CD4-positive, alpha-beta T cell treated with Interleukin-15 for 4 hours (primary cell): ENCODE measurements at places on chromosomes 2 and 18.
A peak's percentile ranks its signal among the peaks of the same experiment; 100 is the strongest.

DNA sequence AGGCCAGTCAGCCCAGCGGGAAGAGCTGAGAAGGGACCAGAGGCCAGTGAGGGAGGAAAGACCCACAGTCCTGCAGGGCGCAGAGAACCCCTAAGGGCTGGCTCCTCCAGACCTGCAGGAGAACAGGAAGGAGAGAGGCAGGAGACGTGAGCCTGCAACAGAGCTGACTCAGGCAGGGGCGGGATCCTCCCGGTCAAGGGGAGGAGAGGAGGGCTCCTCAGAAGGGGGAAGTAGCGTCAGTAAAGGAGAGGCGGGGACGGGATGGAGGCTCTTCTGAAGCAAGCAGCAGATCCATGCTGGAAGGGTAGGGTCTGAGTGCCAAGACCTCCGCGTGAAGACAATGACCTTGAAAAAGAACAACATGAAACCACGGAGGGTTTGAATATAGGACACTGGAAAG is 50.8 kb downstream of the TRABD2A start:
- DNase-seq: no peak

DNA sequence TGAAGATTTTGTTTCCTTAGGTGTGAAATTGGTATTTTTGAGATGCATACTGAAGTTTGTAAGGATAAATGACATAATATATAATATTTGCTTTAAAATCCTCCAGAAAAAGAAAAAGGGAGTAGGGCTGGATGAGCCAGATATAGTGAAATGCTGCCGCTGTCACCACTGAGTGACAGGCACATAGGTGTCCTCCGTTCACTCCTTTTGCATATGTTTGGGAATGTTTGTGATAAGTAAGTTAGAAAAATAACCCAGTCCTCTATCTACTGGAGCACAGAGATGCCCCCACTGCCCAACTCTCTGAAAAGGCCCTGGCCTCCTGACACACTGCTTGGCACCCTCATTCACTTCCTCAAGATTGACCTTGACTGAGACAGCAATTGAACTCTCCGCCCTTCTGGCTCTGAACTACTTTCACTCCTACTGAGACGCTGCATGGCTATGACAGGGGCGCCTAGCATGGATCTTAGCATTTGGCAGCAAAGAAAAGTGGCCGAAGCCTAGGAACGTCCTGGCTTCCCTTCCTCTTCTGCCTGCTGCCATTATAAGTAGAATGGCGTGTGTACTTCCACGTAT is 10.1 kb downstream of the ID2 start:
- no peak for DNase-seq

DNA sequence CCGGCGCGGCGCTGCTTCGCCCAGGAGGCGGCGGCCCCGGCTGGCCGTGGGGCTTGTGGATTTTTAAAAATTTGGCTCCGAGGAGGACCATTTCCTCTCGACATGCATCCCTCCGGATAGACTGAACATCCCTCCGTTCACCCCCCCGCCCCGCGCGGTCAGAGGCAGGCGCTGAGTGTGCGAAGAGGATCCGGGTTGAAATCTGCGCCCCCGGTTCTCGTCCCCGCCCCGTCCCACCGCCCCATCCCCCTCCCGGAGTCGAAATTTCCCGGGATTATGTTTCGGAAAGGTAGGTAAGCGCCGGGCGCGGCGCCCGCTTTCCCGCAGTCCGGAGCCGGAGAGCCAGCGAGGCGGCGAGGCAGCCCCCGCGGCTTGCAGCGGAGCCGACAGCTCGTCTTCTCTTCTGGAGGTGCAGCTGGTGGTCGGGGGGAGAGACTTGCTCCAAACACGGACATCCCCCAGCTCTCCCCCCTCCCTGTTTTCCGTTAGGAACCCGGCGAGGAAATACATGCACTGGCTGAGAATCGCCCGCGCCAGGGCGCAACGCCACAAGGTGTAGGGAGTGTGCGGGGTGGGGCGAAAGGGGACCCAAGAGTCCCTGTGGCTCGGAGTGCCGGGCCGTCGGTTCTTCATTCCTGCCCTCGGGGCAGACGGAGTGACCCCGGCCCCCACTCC is at the start of gene PRKCE:
TSS of gene PRKCE (plus strand) at position 261 of the 675 bp plus-strand sequence.
- peak; percentile 46 for DNase-seq

- DNase-seq: no peak
These were observed 206.7 kb downstream of the TCF4 start for GRCh38 chr18:55381277-55381676.

DNA sequence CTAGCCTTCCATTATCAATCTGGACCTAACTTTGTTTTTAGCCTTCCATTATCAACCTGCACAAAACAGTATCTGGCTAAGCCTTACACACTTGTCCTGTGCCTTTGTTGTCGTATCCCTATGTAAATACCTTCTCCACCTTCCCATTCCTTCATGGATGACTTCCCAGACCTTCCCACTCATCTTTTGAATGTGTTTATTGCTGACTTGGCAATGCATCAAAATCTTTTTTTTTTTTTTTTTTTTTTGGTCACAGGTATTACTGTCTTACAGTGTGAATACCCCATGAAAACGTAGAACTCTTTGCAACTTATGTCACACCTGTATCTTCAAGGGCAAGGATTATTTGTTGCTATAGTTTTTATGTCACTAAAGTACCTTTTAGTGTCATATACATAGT is 25.7 kb downstream of the RPE start:
- no peak for DNase-seq

- DNase-seq: no peak
These were observed 45.6 kb upstream of the TMEM178A start for GRCh38 chr2:39620067-39620466.

- no peak for DNase-seq
These were observed 143.6 kb downstream of the MYO3B start for GRCh38 chr2:170321526-170321925.

DNA sequence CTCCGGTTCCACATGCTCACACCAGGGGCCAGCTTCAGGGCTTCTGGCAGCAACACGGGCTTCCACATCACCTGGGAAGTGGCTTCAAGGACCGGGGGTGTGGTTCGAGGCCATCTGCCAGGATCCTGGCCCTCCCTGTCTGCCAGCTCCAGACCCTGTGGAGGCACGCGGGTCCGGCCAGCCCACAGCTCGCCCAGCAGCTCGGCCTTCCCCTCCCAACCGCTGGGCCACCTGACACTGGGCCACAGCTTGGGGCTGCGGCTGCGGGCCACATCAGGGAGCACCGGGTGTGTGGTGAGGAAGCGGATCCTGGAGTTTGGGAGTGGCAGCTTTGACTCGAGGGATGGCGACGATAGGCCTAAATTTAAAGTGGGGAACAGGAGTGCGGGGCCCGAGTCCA is 7.0 kb downstream of the C2orf81 start:
- no peak for DNase-seq
